ENCODE measurements at places on chromosomes 5 and 9.

DNA sequence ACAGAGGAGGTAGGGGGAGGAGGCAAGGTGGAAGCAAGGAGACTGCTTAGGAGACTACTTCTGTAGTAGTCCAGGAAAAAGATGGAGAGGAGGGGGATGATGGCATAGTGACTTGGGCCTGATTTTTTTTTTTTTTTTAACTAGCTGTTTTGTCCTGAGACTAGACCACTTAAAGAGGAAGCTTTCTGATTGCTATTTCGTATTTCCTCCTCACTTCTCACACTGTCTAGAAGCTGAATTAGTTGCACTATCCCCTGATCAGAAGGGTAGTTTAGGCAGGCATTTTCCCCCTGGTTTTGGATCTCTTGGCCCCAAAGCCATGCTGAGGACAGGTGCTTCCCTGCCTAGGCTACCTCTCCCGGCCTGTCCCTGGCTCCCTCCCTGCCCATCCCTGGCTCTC lies 14.9 kb downstream of the LARP1 start:
- no peak for DNase-seq

- peak; percentile 34 for DNase-seq
Measured at GRCh38 chr5:75052192-75053053, at the start of gene GCNT4. TSS of gene GCNT4 (minus strand) at chr5:75052558. CDS start at chr5:75030037, 22,521 bp downstream.

DNA sequence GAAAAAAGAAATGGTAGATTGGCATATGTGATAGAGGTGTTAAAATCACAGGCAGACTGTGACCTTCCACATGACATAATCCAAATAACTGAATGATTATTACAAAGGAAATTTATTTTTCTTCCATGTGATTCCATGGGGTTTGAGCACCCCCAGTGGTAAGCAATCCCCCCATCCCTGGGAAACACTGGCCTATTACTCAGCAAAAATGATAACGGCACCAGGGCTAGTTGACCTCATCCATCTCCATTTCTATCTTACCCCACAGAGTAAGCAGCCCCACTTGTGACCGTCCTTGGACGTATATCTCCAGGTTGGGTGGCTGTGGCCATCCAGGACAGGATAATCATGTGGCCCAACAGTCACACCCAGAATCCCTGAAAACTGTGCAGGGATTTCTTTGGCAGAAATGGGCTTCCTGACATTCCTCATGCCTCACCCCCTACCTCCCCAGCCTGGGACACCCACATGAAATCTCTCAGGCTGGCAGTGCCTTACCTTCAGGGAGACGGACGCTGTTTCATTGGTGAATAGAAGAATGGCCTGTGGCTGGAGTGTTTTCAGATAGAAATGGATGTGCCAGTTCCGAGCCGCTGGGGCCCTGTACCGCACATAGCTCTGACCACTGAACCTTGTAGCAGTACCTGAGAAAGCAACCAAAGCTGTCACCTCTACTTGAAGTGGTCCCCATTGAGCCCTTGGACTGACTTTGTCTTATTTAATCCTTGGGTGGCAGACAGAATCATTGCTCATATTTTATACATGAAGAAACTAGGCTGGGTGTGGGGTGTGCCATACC lies 69.9 kb downstream of the SLC36A1 start:
- no peak for DNase-seq

DNA sequence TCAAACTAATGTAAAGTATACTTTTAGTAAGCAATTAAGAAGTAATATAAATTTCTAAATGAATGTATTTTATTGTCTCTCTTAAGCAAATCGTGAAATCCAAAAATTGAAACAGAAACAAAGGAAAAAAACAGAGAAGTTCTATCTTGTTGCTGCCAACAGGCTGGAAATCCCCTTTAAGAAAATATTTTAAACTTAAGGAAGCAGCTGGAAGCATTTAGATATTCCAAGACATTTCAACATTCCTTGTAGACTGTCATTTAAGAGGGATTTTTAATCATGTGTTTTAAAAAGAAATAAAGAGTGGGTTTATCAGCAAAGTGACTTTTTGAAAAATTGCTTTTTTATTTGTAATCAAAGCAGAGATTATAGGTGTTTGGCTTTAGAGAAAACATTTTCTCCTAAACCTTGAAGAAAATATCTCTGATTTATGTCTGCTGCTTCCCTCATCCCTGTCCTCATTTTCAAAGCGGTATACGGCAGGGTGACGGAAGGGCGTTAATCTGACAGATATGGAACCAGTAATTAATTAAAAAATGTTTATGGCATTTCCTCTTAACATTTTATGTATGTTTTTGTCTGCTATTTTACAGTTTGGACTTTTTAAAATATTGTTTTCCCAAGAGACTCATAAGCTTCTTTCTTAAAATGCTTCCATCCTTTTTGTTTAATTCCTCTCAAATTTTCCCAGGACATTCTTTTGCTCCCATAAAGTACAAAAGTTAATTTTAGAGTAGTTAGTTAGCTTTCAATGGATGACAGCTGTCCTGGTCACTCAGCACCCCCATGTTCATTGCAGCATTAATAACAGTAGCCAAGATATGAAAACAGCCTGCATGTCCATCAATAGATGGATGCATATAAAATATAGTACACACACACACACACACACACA lies 245.6 kb downstream of the LURAP1L start:
- peak; percentile 64 for DNase-seq

DNA sequence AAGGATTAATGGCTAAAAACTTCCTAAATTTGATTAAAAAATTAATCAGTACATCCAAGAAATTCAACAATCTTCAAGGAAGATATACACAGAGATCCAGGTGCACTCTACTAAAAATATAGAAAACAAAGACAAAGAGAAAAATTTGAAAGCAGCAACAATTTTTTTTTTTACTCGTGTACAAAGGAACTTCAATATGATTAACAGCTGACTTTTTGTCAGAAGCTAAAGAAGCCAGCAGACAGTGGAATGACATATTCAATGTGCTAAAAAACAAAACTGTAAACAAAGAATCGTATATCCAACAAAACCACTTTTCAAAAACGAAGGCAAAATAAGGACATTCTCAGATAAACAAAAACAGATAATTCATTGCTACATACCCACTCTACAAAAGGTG lies 234.6 kb downstream of the FSTL4 start:
- DNase-seq, result no peak

DNA sequence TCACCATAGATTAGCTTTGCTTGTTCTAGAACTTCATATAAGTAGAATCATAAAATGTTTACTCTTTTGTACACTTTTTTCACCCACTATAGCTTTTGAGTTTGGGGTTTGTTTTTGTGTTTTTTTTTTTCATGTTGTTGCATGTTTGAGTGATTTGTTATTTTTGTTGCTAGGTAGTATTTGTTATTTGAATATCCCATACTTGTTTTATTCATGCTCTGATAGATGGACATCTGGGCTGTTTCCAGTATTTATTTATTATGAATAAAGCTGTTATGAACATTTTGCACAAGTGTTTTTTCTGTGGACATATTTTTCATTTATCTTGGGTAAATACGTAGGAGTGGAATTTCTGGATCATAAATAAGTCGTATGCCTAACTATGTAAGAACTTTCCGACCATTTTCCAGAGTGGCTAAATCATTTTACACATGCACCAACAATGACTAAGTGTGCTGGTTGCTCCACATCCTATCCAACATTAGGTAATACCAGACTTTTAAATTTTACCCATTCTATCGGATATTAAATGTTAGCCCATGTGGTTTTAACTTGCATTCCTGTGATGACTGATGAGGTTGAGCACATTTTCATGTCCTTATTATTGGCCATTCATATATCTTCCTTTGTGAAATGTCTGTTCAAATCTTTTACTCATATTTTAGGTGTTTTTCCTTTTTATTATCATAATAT lies 69.1 kb upstream of the NR4A3 start:
- peak; percentile 45 for DNase-seq

GRCh38 chr9:94173632-94174031 lies 85.5 kb upstream of the ZNF169 start:
- DNase-seq, result no peak

DNA sequence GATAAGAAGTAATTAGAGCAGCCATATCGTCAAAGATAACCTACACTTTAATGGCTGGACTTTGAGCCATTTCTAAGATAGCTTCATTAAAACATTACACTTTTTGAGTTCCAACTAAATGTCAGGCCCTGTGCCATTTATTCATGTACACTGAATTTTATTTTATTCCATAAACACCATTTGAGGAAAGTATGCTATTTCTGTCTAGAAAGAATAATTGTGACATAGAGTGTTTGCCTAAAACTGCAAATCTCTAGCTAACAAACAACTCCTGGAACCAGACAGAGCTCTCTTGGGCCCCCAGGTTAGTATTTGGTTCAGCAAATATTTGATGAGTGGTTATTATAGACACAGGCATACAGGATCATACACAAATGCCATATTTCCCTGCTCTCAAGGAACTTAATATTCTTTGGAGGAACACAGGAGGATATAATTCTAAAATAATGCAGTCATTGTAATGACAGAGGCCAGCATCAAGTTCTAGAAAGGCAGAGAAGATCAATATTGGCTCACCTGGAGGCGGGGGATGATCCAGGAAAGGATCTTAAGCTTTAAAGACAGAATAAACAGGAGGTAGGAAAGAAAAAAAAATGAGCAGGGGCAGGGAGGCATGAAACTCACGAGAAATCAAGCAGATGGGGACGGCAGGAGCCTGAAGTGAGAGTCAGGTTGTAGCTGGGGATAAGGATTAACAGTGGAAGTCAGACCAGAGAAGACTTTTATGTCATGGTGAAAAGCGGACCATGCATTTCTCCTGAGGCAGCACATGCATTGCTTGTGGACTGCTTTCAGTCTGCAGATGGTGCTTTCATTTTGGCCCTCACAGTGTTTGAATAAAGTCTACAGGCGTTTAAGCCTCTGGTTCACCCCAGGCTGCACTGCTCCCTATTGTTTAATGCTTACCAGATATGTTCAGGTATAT lies 127.7 kb downstream of the GCNT1 start:
- DNase-seq, result no peak

DNA sequence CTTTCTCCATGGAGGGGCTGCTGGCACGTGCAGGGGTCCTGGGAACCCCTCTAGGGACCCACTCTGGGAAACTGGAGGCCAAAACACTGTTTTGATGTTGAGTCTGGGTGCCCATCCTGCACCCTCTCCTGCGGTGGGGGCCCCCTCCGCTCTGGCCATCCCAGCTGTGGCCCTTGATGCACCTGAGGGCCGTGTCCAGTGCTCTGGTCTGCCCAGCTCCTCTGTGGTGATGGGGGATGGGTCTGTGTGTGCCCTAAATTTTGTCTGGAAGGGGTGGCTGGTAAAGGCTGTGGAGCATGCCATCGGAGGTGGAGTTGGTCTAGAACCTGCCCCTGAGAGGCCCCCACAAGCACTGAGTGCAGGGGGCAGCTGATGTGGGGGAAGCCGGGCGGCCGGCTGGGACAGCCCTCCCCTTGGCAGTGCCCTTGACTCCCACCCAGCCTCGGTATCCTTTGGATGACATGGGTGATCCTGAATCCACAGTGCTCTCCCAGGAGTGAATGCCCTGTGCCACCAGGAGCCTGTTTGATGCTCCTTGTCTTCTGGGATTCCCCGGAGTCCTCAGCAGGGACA lies 26.3 kb downstream of the AHRR start:
- no peak for DNase-seq

- DNase-seq, result peak; percentile 62
Measured at GRCh38 chr5:148910686-148911361, 84.4 kb downstream of the ADRB2 start.

- DNase-seq, result no peak
Measured at GRCh38 chr9:125732562-125732961, 14.6 kb upstream of the PBX3 start.

DNA sequence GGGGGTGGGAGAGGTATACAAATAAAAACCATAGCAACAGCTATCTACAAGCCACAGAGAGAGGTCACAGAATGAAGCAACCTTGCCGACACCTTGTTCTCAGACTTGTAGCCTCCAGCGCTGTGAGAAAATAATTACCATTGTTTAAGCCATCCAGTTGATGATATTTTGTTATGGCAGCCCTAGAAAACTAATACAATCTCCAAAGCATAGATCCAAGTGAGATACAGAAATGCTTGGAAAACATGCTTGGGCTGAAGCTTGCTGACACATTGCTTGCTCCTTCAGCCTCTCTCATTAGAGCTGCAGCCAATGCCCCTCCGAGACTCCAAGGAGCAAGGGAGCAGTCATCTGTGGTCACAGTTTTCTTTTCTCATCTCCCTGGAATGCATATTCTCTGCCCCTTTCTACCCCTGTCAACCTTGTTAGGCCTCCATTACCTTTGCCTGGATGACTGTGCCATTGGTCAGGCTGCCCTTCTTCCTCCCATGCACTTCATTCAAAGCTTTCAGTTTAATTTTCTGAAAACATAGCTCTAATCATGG lies 401.4 kb upstream of the KLF4 start:
- no peak for DNase-seq

DNA sequence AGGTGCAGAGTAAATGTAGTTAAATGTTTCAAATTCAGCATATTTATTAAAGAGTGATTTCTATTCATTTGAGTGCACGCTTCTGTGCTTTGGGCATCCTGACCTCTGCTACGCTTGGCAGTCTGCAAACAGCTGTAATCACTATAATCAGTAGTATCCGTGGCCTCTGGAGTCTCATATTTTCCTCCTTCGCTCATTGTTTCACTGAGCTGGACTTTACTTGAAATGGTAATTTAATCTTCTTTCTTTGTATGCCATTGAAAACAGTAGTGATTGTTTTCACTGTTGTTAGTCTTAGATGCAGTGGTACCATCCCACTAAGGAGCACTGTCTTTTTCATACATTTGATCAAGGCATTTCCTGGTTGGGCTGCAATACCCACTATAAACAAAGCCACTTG lies 43.5 kb upstream of the CAVIN4 start:
- DNase-seq, result no peak

DNA sequence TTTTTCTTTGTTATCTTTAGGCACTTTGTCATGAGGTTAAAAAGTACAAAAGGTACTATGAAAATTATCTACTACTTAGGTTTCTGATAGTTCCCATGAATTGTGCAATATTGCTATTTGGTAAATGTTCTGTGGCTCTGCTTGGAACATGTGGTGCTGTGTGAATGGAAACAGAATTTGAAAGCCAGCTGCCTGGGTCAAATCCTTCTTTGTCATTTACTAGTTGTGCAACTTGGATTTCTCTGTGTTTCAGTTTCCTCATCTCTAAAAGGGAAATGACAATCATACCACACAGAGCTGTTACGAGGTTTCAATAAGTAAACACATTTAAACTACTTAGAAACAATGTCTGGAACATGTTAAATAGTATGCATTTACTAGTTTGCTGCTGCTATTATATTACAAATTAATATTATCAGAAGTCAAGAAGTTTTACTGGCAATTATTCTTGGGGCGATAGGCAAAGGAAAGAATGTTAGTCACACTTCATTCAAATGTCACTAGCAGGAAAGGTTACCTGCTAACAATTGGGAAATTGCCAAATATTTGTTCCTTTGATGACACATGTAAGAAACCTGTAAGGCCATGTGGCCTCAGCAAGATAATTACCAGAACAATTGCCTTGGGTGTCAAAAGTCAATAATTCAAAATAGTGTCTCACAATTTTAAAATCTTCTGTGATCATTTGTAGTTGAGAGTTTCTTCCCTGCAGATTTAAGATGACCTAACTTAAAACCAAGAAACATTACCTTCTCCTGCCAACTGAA lies 184.8 kb downstream of the KIAA0825 start:
- DNase-seq, result peak; percentile 67

Data from fibroblast of the aortic adventitia (primary cell).